ENCODE measurements at places on chromosomes 4 and X.

- no peak for DNase-seq
Measured at GRCh38 chr4:154158361-154159155, 333.0 kb downstream of the DCHS2 start.

GRCh38 chr4:93828332-93828994 is at the start of gene ATOH1:
Gene ATOH1, plus strand, starts transcription at chr4:93828753. Its CDS starts 174 bp downstream, at chr4:93828927.
- no peak for DNase-seq

GRCh38 chrX:147478899-147479298 is 432.8 kb upstream of the FMR1 start:
- DNase-seq: no peak

DNA sequence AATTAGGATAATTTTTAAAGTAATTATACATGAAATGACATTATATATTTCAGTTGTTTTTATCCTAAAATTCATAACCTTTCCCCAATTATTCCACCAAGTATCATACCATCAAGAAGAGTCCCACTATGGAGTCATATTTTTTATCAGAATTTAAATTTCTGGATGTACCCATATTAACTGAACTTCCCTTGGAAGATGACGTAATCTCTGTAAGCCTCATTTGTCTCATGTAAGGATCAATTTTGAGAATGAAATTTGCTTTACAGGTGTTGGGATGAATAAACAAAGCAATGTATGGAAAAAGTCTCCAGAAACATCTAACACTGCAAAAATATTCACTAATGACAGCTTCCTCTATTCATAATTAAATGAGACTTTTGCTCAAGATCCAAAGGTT is 147.5 kb downstream of the NPFFR2 start:
- no peak for DNase-seq

GRCh38 chr4:121514443-121514842 is 133.6 kb upstream of the QRFPR start:
- no peak for DNase-seq

All from stimulated activated CD8-positive, alpha-beta memory T cell treated with anti-CD3 and anti-CD28 coated beads, Interleukin-7, amount 100 ng/mL, for 24 hours (primary cell).